ENCODE measurements at places on chromosomes 3 and 15. TPM values are rescaled to one million over a fixed set of nuclear protein-coding genes. Genes with fewer than 3 reads are reported as not detected.

GRCh38 chr3:112778353-112778948 is 68.2 kb downstream of the CD200R1L start:
- DNase-seq, result peak; percentile 89

- DNase-seq, result no peak
Measured at GRCh38 chr15:84814916-84815315, 2.2 kb upstream of the ALPK3 start.

- no peak for DNase-seq
Measured at GRCh38 chr15:43515741-43516140, 1.7 kb upstream of the MAP1A start.

DNA sequence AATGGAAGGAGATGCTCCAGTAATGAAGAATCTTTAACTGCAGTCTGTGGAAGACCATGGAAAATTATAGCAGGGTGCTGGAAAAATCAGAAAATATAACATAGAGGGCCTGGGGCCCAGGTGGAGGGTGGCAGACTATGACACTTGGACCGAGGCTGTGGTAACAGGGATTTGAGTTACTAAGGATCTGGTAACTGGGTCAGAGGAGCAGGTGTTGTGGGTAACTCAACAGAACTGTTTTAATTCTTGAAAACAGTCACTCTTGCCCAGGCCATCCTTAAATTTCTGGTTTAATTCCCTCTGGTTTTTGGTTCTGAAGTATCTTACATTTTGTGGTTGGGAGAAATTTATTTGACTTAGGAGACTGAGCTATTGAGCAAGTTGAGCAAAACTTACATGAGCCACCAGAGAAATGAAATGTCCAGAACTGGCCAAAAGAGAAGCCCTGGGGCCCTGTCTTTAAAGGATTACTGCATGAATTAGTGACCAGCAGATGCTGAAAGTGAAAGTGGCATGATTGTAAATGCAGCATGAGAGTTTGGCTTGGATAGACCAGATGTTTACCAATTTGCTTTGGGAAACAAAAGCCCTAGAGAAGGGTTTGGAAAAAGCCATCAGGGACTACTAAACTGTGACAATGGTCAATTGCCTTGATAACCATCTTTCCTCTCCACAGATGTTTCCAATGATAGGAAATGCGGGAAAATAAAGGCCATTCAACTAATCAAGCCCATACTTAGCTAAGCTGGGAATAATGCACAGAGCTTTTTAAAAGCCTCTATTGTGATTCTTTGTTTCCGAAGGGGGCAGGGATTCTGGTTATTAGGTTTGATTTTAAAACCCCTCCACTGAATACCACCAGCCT is 374.9 kb upstream of the TGFBR2 start:
- DNase-seq, result peak; percentile 59

GRCh38 chr15:29924750-29925149 is 102.5 kb upstream of the TJP1 start:
- DNase-seq, result peak; percentile 93

GRCh38 chr3:190048932-190049441 is 71.7 kb downstream of the P3H2 start:
- DNase-seq, result no peak

- no peak for DNase-seq
Measured at GRCh38 chr3:123480428-123480827, 31.5 kb upstream of the ADCY5 start.

DNA sequence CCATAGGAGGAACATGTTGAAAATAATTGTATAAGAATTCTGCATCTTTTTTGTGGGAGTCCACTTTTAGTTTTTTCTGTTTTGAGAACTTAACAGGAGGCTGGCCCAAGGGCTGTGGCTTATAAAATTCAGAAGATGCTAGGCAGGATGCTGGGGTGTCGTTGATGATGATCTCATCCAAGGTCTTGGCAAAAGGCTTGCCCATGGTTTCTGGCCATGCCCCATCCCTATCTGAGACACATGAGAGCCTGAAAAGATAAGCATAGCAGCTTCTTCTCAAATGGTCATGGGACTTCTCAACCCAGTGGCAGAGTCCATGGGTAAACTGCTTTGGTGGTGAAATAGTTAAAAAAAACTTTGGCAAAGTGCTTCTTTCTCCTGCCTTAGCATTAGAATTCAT is 35.2 kb downstream of the CMSS1 start:
- no peak for DNase-seq

DNA sequence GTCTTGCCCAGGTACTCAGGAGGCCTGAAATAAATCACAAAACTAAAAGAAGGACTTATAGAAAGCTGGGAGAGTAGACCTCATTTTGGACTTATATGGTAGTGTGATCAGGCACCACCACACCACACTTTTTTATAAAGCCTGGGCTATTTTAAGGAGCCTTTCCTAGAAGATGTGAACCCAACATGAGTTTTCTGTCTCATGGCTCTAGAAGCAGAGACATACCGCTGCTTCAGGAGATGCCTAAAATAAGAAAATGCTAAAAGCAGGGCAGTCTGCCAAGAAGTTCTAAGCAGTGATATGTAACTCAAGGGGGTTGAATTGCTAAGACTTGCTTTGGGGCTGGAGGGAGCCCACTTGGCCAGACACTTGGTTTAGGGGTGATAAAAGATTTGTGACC is 49.6 kb downstream of the SUMF1 start:
- peak; percentile 3 for DNase-seq

GRCh38 chr3:30073040-30073439 is 533.4 kb upstream of the TGFBR2 start:
- DNase-seq, result no peak

GRCh38 chr15:36978126-36978525 is 122.2 kb downstream of the MEIS2 start:
- DNase-seq, result no peak

- no peak for DNase-seq
Measured at GRCh38 chr3:57803647-57804081, 47.6 kb downstream of the SLMAP start.

DNA sequence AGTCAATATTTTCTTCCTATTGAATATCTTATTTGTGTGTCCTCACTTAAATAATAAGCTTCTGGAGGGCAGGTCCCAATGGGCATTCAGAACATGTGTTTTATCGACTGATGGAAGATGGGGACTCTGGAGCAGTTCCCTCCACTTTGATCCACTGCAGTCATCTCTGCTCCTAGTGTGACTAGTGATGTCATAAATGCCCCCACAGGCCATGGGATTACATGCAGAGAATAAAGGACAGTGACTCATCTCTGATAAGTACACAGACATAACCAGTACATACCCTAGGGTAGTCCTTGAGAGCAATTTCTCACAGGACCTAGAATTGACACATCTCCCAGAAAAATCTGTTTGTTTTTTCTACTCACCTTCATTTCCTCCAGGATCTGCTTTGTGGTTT is 49.4 kb upstream of the FMN1 start:
- peak; percentile 14 for DNase-seq

GRCh38 chr3:84961521-84962255 is 2.9 kb downstream of the CADM2 start:
- no peak for DNase-seq

DNA sequence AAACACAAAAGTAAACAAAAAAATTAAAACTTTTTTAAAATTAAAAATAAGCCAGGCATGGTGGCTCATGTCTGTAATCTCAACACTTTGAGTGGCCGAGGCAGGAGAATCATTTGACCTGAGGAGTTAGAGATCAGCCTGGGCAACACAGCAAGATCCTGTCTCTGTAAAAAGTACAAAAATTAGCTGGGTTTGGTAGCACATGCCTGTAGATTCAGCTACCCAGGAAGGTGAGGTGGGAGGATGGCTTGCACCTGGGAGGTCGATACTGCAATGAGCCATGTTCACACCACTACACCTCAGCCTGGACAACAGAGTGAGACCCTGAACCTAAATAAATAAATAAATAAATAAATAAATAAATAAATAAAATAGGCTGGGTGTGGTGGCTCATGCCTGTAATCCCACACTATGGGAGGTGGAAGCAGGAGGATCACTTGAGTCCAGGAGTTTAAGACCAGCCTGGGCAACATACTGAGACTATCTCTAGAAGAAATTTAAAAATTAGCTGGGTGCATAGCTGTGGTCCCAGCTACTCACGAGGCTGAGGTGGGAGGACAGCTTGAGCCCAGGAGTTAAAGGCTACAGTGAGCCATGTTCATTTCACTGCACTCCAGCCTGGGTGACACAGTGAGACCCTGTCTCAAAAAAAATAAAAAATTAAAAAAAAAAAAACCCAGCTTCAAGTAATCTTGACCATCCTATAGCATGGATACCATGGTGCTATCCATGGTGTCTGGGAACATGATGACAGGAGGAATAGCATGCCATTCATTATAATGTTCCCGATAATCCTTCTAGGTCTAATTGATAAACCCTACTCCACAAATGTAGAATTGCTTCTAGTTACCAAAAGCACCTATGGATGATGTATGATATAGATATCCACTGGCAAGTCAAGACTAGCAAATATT is 4.2 kb downstream of the MYO5A start:
- DNase-seq, result no peak

GRCh38 chr3:20326541-20326940 is 140.5 kb upstream of the SGO1 start:
- no peak for DNase-seq

- DNase-seq, result peak; percentile 34
Measured at GRCh38 chr3:71258116-71258515, 325.4 kb downstream of the FOXP1 start.

DNA sequence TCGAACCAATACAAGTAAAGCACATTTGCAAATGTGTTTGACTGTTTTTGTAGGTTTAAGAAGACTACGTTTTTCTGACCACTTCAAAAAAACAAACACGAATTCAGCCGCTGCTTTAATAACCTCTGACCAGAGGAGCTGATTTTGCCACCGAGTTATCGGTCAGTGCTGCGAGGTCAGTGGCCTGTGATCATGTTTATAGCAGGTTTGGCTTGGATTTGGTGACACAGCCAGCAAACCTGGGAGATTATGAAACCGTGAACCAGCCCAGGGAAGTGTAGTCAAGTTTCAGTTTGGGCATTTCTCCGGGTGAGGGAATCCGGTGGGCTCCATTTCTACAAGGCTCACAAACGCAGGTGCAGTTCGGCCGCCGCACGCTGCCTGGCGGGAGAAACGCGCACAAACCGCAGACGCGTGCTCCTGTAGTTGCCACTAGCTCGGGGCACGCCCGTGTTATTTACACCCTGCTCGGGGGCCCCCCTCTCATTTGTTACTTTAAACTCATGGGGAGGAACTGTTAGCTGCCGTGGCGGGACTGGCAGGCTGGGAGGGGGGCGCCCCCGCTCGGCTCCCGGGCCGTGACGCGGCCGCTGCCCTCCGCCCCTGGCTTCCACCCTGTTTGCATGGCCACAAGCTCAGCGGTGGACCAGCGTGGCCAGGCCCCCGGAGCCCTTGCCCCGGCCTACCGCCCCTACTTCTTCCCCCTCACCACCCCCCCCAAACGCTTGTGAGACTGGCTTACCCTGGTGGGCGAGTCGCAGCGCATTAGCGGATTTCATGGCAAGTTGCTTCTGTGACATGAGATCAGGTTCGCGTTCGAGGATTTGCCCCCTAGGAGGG is 13.6 kb upstream of the ONECUT1 start:
- no peak for DNase-seq

GRCh38 chr15:77417602-77418001 is 2.3 kb downstream of the PEAK1 start:
- no peak for DNase-seq

GRCh38 chr3:184228376-184229137 is 828 bp upstream of the VWA5B2 start:
- no peak for DNase-seq

- no peak for DNase-seq
Measured at GRCh38 chr3:409011-409410, 212.4 kb downstream of the CHL1 start.

DNA sequence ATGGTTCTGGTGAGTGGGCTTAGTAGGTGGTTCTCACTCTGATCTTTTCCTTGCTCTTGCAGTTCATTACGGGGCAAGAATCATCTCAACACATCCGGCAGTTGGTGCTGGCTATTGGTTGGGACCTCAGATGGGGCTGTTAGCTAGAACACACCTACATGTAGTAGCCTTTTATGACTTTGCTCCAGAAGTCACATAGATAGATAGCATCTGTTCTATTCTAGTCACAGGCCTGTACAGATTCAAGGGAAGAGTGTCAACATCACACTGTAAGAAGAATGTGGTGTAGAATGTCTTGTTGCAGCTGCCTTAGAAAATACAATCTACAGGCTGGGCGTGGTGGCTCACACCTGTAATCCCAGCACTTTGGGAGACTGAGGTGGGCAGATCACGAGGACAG is 15.1 kb downstream of the RAB5A start:
- no peak for DNase-seq

- no peak for DNase-seq
Measured at GRCh38 chr3:38349684-38350359, 3.2 kb downstream of the XYLB start.

DNA sequence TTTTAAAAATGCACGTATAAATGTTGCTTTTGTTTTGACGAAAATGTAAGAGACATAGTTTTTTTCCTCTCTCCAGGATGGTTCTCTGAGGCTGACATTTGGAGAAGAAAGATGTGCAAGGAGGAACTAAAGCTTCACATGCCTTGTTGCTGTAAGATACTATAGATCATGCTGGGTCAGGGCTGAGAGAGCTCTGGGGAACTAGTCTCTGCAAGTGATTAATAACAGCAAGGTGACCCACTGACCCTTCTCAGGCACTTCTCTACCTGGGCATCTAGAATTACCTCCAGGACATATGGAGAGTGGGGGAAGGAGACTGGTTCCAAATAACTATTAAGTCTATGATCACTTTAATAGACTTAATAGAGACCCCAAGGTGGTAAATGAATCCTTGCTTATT is 246.0 kb downstream of the KBTBD8 start:
- DNase-seq, result no peak

- no peak for DNase-seq
Measured at GRCh38 chr3:101631098-101631796, 45.7 kb downstream of the ZBTB11 start.

Gene ZNF620
- 8.3 TPM for polyA plus RNA-seq

Gene PP2D1
- polyA plus RNA-seq, result 0.27 TPM

Gene FAM131A
- 16.0 TPM for polyA plus RNA-seq

Gene RASGRF1
- not detected for polyA plus RNA-seq

Gene DGKG
- not detected for polyA plus RNA-seq

Gene TEX55
- polyA plus RNA-seq, result not detected

Gene AMT
- polyA plus RNA-seq, result 105 TPM

Gene BMF
- polyA plus RNA-seq, result 26.0 TPM

Gene ATG3
- polyA plus RNA-seq, result 57.9 TPM

Gene SV2B
- polyA plus RNA-seq, result not detected

Gene NEK4
- 11.2 TPM for polyA plus RNA-seq

Gene SOX2
- not detected for polyA plus RNA-seq

Gene LYZL4
- polyA plus RNA-seq, result 4.9 TPM

Gene SI
- polyA plus RNA-seq, result not detected
